ENCODE measurements at places on chromosomes 13 and 19.

DNA sequence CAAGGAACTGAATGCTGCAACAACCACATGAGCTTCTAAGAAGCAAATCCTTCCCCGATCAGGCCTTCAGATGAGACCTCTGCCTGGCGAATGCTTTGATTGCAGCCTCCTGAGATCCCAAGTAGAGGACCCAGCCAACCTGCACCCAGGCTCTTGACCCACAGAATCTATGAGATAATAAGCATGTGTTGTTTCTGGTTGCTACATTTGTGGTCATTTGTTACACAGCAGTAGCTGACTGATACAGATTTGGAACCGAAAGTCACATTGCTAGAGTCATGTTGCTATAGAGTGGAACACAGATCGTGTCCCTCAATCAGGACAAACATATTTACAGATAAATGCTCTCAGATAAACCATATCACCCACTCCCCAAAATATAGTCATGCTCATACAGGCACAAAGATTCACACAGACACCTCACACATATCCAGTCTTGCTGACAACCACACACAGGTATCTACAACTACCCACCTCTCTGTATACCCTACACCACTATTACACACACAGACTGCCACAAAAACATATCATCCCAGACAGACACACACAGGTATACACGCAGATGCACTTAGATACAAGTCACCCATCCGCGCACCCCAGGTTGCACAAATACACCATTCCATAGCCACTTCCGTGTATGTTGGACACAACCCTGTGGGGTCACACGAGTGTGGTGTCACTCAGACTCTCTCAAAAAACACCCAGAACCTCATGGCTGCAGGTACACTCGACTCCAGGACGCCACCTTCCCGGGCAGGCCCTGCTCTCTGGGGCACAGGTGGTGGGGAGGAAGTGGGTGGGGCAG lies 5.5 kb downstream of the DIRAS1 start:
- no peak for DNase-seq

GRCh38 chr19:47663435-47663910 lies 49.7 kb upstream of the EHD2 start:
- DNase-seq, result no peak

DNA sequence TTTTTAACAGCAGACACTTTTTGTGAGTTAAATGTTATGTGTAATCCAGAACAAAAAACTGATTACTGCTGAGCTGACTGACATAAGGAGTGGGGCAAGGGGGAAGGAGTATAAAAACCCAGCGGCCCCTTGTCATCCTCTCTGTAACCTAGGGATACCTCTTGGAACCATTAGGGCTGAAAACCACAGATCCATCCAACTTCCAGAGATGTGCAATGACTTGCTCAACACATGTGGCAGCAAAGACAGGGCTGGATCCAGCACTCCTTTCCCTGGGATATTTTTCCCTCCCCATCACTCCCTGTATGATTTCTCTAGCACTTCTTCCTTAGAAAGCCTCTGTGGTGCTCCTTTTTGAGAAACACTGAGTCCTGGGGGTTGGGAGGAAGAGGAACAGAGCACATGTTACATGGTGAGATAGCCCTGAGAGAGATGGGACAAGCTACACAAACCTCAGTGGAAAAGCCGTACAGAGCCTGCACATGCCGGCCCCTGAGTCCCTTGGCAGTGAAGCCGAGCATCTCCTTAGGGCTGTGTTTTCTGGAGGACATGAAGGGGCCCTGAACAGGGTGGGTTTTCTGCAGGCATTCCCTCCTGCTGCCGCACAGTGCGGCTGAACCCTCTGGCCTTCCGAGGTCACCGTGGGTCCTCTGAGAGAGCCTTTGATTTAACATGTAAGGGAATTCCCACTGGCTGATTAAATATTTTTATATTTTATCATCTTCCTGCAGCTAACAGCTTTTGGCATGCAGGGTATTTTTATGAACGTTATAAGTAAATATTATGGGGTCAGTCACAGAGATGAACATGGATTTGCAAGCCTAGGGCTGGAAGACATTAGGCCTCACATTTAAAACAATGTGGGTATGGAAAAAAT lies 219.9 kb downstream of the COG6 start:
- no peak for DNase-seq

DNA sequence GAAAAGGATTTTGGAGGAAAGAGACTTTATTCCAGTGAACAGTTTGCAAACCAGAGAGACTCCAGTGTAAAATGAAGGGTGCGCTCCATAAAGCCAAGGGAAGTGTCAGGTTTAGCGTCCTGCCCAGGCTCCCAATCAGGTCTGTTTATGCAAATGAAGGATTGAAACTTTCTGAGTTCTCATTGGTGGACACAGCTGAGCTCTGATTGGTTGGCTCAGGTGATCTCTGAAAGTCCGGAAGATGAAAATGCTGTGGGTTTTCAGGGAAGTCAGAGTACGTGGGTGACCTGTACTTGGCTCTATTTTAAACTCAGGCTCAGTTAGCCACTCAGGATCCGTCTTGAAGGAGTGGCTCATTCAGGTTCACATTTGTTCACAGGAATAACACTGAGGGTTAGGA lies 28.7 kb upstream of the CD33 start:
- DNase-seq, result no peak

DNA sequence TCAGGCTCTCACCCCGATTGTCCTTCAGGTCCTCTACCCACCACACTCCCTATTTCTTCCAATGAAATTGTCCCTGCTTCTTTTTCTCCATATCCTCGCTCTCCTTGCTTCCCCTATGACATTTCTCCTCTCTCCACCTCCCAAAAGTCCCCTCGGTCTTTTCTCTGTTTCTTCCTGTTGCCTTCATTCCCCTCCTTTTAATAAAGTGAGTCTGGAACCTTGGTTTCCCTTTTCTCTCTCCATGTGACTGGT lies 676 bp upstream of the ZNF574 start:
- DNase-seq, result no peak

DNA sequence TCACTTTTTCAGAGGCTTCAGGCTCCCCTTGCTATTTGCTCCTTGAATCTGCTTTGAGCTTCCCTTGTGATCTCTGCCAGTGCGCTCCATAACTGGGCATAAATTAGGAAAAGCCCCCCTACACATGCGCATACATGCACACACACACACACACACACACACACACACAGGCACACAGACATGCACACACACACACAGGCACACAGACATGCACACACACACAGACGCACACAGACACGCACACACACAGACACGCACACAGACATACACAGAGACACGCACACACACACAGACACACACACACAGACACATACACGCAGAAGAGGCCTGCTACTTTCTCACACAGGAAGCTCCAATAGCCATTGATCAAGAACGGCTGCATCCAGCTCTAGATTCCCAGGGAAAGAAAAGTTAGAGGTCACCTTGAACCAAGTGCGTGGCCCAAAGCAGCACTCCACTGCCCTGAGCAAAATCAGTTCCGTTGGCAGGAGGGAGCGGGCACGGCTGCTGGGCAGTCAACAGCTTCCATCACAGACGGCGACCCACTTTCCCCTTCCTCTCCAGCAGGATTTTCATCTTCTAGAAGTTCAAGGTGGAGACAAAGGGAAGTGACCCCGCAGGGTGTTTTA lies 145.6 kb downstream of the DPF1 start:
- DNase-seq, result no peak

DNA sequence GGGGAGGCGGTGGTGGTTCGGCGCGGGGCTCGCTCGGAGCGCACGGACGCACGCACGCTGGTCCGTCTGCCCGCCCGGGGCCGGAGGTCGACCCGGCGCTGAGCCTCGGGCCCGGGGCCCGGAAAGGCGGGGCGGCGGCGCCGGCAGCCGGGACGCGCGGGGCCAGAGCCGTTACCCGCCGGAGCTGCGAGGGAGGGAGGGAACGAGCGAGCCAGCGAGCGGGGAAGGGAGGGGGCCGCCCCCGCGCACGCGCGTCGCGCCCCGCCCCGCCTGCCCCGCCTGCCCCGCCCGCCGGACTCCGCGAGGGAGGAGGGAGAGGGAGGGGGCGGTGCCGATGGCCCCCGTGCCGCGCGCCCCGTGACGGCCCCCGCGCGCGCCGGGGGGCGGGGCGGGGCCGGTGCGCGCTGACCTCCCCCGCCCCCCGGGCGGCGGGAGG lies 15.0 kb downstream of the CIC start:
- peak; percentile 89 for DNase-seq

DNA sequence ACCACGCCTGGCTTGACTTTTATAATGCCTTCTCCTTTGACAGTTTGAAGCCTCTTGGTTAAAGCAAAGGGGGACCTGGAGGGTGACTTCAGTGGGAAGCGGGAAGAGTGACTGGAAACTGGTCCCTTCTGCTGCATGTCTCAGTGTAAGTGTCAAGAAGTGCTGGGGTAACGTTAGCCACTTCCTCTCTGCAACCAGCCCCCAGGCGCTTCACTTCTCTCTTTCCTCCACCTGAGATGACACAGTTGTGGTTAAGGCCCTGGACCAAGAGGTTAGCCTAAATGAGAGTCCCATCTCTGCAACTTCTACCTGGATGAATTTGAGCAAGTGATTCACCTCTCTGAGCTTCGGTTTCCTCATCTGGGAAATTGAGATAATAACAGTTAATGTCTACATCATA lies 16.3 kb downstream of the LEUTX start:
- DNase-seq, result no peak
